Activated T-cell treated with anti-CD3 and anti-CD28 coated beads, Interleukin-2, amount 50 U/mL, for 4 hours (primary cell): ENCODE measurements at places on chromosomes 6 and 20. TPM values are rescaled to one million over a fixed set of nuclear protein-coding genes. Genes with fewer than 3 reads are reported as not detected.

Gene CRISP3
- not detected for total RNA-seq

Gene BCAS4
- 13.6 TPM for total RNA-seq

Gene INSM1
- total RNA-seq = 12.1 TPM

Gene PXT1
- total RNA-seq = 0.19 TPM

Gene MATN4
- total RNA-seq = 0.11 TPM

Gene GLP1R
- 0.08 TPM for total RNA-seq

Gene PCIF1
- total RNA-seq = 28.4 TPM

Gene CAP2
- total RNA-seq = not detected

DNA sequence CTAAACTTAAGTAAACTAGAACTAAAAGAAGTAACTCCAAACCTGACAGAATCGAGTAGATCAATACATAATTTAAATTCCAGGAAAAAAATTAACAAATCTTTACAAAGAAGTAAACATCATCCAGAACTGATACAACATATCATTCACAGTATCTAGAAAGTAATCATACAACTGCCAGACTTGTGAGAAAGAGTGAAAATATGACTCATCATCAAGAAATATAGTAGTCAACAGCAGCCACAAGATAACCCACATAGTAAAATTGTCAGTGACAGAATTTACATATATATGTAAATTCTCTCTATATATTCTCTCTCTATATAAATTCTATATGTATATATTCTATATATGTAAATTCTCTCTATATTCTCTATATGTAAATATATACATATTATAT lies 242.8 kb upstream of the RGS17 start:
- DNase-seq = no peak

DNA sequence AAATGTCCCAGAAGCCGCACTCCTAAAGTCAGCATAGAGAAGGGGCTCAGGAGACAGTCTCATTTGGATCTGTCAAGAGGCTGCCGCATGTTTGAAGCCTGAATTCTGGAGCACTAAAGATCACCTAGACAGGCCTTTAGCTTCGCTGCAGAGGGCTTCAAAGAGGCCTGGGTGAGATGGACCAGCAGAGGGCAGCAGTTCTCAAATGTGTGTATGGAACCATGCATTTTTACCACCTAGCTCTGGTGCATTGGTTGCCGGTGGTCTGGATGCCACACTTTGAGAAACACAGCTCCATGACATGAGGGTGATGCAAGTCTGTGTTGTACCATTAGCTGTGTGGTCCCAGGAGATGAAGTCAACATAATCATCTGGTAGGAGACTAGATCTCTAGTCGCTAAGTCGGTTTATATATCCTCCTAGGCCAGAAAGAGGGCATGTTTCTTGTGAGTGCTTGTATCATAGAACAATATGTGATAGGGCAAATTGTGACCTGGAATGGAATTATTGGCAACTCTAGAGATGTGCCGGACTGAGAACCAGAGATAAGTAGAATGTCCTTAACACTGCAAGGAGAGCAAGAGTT lies 64.8 kb downstream of the KIAA0319 start:
- DNase-seq = peak; percentile 78

GRCh38 chr20:1813101-1813529 lies 82.1 kb upstream of the SIRPA start:
- DNase-seq = no peak

DNA sequence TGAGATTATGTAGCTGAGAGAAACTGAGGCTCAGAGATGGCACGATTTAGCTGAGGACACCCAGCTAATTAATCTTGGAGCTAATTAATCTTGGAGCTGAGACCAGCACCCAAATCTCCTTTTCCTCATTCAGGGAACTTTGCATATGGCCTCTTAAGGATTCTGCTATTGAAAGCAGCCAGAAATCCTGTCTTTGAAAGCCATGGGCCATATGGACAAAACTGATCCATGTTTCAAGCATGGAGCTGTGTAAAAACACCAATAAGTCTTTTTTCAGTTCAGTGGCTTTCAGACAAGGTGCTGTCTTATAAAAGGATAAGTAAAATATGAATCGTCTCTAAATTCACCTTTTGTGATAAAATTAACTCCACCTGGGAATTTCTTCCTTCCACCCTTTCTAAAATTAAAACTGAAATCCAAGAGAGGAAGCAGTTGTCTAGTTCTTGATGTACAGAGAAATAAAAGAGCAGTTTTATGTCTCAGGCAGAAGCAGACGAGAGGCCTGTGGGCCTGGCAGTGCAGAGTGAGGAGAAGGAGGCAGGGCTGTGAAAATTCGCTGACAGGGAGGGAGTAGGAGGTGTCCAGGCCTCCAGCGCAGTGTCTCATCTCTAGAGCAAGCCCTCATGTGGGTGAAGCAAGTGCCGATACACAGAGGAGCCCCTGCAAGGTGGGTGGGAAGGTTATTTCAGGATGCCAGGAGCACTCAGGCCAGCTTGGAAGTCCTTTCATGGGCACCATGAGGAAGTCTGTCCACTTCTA lies 266.9 kb downstream of the UST start:
- DNase-seq = no peak

- no peak for DNase-seq
Measured at GRCh38 chr6:110432285-110432900, 17.0 kb upstream of the DDO start.

- DNase-seq = no peak
Measured at GRCh38 chr20:23379772-23380171, 17.8 kb downstream of the GZF1 start.

- DNase-seq = no peak
Measured at GRCh38 chr6:38086346-38086745, 266.8 kb downstream of the ZFAND3 start.

GRCh38 chr6:1762203-1762602 lies 152.5 kb downstream of the FOXC1 start:
- DNase-seq = no peak

GRCh38 chr6:91241946-91242613 lies 655.2 kb upstream of the MAP3K7 start:
- no peak for DNase-seq

DNA sequence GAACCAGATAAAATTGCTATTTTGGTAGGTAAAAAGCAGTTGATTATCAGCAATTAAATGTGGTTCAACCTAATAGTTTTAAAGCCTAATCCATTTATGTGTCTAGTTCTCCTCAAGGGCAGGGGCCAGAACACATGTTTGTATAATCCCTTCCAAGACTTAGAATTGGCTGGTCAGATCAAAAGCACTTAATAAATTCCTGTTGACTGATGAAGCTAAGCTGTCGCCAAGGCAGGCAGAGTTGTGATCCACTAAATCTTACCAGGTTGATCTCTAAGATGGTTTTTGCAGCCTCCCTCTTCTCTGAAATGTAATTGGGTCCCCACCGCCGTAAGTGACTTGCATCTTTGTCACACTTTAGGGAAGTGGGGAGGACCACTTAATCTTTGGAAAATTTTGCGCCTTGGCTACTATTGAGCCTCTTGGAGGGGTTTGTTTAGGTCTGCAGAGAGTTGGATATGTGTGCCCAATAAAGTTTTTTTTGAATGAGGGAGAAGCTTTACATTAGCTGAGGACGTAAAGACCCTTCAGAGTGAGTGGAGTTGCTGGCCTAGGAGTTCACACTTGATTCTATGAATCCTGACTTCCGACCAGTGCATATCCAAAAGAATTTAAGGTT lies 65.9 kb downstream of the PHF20 start:
- no peak for DNase-seq

GRCh38 chr20:23115822-23116221 lies 29.7 kb upstream of the CD93 start:
- no peak for DNase-seq

GRCh38 chr6:101760843-101761621 lies 367.5 kb downstream of the GRIK2 start:
- no peak for DNase-seq

DNA sequence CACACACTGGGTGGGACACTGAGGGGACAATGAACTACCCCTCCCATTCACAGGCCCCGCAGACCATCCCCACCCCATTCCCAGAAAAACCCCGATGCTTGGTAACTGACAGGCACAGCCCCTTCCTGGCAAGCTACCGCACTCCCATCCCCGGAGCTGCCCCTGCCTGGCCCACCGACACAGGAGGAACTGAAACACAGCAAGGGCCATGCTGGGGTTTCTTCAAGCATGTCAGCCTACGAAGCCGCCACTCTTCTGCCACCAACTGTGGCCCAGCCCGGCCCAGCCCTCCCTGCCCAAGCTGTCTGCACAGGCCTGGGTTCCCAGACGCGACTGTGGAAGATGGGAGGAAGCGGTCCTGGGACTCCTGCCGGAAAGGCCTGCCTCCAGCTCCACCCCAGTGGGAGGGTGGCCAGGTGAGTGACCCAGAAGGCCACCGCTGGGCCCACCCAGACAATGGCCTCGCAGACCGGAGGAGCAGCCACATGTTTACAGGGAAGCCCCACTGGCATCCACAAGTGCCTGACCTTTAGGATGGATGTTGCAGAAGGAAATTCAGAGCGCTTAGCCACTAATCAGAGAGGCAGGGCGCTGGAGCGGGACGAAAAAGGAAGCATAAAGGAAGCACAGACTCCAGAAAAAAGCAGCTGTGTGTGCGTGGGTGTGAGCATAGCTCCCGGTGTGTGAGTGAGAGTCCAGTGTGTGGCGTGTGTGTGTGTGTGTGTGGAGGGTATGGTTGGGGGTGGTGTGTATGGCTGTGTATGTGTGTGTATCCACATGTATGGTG lies 91.6 kb downstream of the PRND start:
- DNase-seq = peak; percentile 27

DNA sequence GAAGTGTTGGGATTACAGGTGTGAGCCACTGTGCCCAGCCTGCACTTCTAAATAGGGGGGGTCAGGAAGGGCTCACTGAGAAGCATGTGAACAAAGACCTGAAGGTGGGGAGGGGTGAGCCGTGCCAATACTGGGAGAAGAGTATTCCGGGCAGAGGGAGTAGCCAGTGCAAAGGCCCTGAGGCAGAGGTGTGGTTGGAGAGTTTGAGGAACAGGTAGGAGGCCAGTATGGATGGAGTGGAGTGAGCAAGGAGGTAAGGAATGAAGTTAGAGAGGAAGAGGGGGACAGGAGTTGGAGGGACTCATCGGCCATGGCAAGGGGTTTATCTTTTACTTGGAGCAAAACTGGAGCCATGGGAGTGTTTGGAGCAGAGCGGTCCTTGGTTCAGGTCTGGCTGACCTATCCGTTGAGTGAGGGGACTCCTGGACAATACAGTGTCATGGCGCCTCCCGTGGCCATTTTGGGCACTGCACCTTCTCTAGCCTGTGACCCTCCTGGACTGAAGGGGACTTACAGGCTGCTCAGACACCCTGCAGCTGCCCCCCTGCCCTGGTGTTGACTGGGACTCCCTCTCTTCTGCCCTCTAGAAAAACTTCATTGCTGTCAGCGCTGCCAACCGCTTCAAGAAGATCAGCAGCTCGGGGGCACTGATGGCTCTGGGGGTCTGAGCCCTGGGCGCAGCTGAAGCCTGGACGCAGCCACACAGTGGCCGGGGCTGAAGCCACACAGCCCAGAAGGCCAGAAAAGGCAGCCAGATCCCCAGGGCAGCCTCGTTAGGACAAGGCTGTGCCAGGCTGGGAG lies 12.1 kb downstream of the FOXS1 start:
- DNase-seq = peak; percentile 54

DNA sequence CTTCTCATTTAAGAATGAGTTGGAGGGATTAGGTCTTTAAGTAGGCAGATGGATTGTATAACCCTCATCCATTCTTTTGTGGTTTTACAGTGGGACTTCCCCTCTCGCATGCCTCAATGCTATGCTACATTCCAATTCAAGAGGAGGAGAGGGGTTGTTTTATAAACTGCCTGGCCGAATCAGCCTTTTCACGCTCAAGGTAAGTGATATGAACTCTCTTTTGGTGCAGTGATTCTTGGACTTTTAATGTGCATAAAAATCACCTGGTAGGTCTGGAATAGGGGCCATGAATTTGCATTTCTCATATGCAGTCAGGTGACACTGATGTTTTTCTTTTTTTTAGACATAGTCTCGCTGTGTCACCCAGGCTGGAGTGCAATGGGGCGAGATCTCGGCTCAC lies 10.8 kb downstream of the ASXL1 start:
- no peak for DNase-seq

DNA sequence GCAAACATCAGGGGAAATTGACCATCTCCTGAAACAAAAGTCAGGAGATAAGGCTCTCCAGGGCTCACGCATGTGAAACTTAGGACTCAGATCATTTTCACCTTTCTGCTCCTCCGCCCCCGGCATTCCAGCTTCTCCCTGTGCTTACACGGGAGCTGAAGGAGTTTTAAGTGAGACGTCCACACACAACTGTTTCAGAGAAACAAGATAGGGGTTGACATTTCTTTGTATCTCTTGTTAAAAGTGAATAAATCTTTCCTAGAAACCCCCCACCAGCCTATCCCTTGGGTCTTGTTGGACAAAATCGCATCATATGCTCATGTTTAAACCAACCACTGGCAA lies 46.1 kb downstream of the FAM50B start:
- no peak for DNase-seq

GRCh38 chr6:105573138-105573537 lies 170.3 kb upstream of the PREP start:
- no peak for DNase-seq

DNA sequence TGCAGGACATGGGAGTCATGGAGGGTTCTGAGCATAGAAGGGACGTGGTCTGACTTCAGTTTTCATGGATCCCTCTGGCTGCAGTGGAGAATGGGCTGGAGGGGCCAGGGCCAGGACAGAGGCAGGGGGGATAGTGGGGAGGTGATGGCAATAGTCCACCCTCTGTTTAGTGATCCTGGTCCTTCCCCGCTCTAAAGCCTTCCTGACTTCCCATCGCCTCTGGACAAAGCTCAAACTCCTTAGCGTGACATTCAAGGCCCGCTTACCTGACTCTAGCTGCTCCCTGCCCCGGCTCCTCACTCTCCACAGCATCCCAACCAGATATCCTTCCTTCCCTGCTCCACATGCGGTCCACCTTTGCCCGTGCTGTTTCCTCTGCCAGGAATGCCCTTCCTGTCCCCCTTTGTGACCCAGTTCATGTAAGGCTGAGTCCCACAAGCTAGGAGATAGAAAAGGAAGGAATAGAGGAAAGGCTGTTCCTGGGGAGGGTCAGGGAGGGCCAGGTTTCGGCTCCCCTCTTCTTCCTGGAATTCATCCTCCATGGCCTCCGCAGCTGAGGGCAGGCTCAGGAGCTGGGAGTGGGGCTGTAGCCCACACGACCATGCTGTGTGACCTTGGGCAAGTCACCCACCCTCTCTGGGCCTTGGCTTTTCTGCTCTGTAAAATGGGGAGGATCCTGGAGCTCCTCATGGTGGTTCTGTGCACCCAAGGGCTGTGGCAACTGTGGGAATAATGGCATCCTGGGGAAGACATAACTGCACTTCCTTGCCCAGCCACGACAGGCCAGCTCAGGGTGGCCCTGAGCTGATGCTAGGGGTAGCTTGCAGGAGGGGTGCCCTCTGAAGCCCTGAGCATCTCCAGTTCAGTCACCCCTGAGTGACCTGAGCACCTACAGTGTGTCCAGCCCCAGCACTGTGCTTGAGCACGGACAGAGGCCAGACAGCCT lies 116.1 kb downstream of the CEBPB start:
- DNase-seq = no peak
